Activated naive CD8-positive, alpha-beta T cell treated with anti-CD3 and anti-CD28 coated beads, Interleukin-2, amount 10 ng/mL, durations not matched to agents 7 days and 5 days (primary cell): ENCODE measurements at places on chromosomes 2 and 18. TPM values are rescaled to one million over a fixed set of nuclear protein-coding genes. Genes with fewer than 3 reads are reported as not detected.

- no peak for DNase-seq
These were observed 89.7 kb downstream of the BABAM2 start for GRCh38 chr2:27980242-27980641.

Gene SLC5A7
- not detected for total RNA-seq

- DNase-seq: no peak
These were observed 41.5 kb upstream of the OTOS start for GRCh38 chr2:240182001-240182400.

Gene APLF
- 4.6 TPM for total RNA-seq

DNA sequence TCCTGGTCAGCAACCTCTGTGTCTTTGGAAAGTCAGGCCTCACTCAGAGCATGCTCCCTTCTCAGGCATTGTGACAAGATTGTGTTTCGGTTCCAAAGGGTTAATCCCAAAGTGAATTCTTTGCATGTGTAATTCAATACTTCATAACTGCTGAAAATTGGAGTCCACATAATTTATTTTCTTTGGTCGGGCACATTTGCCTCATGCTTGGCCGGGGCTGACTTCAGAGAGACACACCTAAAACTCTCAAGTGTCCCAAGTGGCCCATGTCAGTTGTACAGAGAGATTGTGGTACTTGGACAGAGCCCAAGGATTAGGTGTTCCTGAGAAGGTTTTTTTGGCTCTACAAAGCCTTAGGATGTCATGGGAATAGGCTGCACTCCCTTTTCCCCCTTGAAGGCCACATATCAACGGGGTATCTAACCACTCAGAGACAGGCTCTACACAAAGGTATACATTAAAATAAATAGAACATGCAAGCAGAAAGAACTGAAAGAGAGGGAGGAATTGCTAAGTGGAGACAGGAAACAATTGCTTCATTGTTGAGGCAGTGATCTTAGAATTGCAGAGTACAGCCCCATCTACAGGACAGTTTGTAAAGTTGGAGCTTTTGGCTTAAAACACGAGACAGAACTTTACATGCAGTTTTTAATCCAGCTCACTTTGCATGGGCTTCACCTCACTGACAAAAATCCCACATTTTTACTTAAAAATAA, 1232.3 kb upstream of the ZEB2 start:
- DNase-seq: no peak

DNA sequence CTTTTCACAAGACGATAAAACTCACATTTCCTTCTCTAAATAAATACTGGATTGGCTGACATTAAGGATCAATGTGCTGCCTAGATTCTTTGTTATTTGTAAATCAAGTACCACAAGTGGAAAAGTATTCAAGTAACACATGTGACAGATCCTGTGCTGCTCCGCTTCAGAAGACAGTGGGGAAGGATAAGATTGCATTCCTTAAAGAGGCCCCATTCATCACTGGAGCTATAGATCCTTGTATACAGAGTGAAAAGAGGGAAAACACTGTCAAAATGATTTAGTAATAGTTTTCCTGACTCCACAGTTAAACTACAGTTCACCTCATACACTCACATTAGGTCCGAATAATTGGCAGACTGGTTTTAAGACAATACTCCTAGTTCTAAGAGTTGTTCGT, 108.0 kb upstream of the CSRNP3 start:
- no peak for DNase-seq

- no peak for DNase-seq
These were observed 803 bp upstream of the FIGN start for GRCh38 chr2:163736433-163737189.

- DNase-seq: no peak
These were observed 87.9 kb downstream of the ZEB2 start for GRCh38 chr2:144431998-144432397.

Gene C2orf78
- not detected for total RNA-seq

GRCh38 chr2:64873472-64873924, 115.7 kb upstream of the SLC1A4 start:
- DNase-seq: peak; percentile 89

GRCh38 chr2:20052229-20052851, 912 bp upstream of the LAPTM4A start:
- DNase-seq: no peak

DNA sequence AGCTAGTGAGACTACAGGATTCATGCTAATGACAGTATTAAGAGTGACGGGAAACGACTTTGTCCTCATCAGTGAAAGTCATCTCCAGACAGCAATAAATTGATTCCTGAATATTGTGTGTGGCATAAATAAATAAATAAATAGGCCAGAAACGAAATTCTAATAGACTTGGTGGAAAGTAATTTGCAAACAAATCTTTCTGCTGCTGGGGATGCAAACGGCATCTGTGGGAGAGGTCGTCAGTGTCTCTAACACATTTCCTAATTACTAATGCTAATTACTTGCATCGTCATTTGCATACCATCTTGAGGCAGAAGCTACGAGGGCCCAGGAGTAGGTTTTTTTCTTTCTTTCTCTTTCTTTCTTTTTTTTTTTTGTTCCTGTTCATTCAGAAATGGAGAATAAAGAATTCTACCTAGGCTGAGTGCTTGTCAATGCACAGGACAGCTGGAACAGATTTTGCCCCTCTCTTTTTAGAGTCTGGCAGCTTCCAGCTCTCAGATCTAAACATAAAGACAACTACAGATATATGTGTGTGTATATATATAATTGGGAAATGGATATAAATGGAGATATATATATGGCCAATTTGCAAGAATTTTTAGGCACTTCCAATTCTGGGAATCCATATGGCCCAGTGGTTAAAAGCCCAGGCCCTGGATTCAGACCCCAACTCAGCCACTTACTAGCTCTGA, 75.1 kb downstream of the SPP2 start:
- no peak for DNase-seq

Gene SPDYA
- 1.9 TPM for total RNA-seq

Gene EN1
- not detected for total RNA-seq

GRCh38 chr2:65536596-65536995, 104.2 kb upstream of the SPRED2 start:
- no peak for DNase-seq

DNA sequence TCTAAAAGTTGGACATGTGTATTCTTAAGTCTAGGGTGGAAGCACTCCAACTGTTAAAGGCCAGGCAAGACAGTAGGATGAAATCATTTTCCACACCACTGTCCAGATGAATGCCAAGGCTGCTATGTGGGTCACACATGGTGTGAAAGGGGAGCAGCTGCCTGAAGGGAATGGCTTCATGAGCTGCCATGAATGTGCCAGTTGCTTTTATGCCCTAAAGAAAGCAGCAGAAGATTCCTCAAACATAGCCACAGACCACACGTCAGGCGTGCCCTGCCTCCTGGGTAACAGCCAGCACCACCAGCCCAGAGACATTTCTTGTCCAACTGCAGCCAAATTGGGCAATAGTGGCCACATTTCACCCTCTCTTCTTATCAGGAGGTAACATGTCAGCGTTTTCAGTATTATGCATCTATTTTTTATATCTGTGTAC, 130.2 kb downstream of the MTCL1 start:
- DNase-seq: no peak

DNA sequence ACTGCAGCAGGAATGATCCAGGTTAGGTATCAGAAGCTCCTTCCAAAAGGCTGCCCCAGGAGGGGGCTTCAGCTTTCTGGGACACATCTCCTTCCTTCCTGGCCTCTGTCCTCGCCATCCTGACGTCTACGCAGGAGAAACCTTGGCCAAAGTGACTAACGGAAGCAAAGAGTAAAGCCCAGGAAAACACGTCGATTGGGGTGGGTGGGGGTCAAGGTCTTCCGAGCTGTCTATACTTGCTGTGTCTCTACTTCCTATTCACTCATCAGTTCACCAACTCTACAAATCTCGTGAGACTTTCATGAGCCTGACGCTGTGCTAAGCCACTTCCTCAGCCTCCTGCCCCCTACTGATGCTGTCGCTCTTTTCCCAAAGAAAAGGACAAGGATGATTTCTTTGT, 212.6 kb downstream of the TNS1 start:
- no peak for DNase-seq

- no peak for DNase-seq
These were observed 17.1 kb downstream of the VSNL1 start for GRCh38 chr2:17557596-17557995.

DNA sequence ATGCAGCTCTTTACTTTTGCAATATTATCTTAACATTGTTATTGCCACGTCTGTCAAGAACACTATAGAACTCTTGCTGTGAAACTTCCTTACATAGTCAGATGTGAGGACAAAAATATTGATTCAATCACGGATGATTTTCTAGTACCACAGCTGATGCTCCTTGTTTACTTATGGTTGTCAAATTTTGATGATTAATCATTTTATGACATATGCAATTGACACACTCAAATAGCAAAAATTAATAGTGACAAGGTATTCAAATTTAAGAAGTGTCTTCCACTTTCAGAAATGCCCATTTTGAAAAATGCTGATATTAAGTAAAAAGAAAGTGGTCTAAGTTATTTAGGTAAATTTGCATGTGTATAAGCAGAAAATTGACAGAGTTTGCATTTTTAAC, 284.0 kb downstream of the CCDC102B start:
- DNase-seq: no peak

- peak; percentile 24 for DNase-seq
These were observed 3.6 kb upstream of the GPC1 start for GRCh38 chr2:240431661-240432424.

Gene ANKMY1
- 53.2 TPM for total RNA-seq

DNA sequence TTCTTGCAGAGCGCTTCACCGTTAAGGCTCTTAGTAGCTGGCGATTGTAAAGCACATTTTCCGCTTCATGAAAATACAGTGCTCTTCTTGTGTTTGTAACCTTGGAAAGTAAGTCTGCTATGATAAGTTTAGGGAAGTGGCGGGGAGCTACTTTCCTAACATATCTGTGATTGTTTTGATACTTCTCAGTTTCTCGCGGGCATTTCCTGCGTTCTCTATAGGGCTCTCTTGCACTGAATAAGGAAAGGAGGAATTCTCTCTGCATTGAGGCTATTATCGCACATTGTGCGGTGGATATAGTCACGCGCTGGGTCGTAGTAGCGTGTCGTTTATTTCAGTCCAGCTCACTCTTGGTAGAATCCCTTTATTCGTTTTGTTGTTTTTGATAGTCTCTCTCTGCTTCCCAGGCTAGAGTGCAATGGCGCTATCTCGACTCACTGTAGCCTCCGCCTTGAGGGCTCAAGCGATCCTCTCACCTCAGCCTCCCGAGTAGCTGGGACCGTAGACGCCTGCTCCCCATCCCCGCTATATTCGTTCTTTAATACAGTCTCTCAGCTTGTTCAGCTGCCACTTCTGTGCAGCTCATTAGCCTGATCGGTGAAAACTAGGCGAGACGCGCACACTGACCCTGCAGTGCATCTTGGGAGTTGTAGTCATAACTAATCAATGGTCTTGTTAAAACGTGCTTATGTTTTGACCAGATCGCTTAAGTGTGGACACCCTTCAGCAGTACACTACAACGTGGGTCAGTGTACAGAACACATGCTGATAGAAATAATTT, 1.0 kb upstream of the PPP4R3B start:
- peak; percentile 55 for DNase-seq

DNA sequence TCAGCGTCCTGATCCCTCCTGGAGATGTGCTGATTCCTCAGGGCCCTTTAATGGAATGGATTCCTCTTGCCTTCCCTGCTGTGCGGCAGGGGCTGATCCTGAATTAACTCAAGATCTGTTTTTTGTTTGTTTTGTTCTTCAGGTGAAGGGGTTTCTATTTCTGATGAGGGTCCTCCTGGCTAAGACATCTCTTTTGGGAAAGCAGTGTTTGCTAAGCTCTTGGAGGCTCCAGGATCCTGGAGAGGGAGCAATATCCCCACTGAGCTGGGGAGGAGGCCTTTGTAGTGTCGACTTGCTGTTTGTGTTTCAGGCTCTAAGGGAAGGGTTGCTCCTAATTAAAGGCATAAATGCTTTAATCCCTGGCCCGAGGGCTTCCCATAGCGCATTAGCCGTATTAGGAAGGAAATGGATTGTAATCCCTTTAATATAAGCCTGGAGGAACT, 65.3 kb upstream of the FOXI3 start:
- DNase-seq: no peak

Gene DTNA
- total RNA-seq: not detected

Gene REEP1
- 0.11 TPM for total RNA-seq

DNA sequence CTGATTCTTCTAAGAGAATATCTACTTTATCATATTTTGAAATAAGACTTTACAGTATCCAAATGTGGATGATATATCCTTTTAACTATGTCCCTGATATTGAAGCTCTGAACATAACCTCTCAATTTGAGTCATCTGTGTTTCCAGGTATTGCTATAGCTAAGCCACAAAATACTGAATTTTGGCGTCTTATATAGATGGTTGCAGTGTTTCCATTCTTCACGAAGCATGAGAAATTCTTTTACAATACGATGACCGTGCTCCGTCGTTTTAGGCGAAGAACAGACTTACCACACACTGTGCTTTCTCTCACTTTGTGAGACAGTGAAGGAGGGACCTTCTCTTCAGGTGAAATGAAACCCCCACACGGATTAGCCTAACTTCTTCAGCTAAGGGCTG, 45.3 kb downstream of the LRRFIP1 start:
- DNase-seq: no peak

DNA sequence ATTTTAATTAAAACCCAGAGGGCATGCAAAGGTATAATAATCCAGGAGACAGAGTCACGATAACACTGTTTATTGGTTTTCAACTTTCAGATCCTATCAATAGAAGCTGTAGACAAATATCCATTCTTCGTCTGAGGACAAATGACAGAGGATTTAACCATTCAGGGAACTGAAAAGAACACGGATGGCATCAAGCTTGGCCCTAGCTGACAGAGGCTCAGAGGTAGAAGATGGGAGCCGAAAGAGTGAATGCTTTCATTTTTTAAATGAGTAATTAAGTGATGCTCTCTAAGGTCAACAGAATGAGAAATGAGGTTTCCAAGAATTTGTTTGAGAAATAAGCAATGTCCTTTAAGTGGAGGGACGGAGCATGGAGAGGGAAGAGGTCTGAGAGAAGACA, 62.1 kb downstream of the BCL2 start:
- no peak for DNase-seq

Gene ALLC
- total RNA-seq: not detected
